NCI-H2029 (cell line): ENCODE measurements at places on chromosomes 2 and 18.

DNA sequence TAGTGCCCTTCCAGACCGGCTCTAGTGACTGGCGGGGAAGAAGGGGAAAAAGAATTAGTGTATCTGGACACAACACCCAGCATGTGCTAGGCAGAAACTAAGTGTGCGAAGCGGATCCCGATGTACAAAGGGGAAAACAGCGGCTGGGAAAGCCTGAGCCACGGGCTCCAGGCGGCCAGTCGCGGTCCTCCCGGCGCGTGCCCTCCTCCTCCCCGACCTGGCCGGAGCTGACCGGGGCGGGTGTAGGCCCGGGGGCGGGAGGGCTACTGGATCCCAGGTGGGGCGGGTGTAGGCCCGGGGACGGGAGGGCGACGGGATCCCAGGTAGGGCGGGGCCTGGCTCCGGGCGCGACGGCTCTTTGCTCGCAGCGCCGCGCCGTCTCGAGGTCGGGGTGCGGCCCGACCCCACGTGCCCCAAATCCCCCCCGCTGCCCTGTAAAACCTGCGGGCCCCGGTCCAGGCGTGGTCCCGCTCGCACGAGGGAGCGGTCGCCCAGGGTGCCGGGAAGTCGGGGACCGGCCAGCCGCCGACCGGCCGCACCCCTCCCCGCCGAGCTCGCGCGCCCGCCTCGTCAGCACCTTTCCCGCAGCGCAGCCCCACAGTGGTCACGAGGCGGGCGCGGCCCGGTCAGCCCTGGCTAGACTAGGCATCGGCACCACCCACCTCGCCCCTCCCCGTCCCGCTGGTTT lies 48.8 kb downstream of the C2orf42 start:
- no peak for DNase-seq

- DNase-seq = no peak
Observed at GRCh38 chr2:61946666-61947065, 41.2 kb downstream of the COMMD1 start.

DNA sequence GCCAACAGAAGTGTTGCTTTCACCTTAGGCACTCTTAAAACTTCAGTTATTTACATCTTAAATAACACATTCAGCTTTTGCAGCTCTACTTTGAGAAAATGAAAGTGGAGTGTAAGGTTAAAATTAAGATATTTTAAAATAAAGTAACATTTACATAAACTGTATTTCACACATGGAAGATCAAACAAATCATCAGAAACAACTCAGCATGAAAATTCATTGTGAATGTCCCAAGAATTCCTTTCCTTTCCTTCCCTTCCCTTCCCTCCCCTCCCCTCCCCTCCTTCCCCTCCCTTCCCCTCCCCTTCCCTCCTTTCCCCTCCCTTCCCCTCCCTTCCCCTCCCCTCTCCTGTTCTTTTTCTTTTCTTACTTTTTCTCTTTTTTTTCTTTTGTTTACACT lies 238.0 kb upstream of the DOK6 start:
- DNase-seq = no peak

DNA sequence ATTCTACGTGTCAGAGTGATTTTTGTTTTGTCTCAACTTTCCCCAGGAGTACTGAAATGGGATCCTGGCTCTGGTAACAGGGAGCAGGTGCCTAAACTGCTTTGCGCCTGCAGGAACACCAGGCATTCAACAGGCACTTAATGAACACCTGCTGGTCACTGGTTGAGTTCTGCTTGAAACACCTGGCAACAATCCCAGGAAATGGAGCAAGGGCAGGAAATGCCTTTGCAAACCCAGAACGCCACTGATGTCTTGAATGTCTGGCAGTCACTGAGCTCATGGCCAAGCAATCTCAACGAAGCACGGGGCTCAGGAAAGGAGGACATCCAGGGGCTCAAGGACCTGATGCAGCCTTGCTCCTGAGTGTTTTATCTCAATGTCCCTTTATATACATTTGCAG lies 360.0 kb upstream of the RAB6C start:
- peak; percentile 92 for DNase-seq

DNA sequence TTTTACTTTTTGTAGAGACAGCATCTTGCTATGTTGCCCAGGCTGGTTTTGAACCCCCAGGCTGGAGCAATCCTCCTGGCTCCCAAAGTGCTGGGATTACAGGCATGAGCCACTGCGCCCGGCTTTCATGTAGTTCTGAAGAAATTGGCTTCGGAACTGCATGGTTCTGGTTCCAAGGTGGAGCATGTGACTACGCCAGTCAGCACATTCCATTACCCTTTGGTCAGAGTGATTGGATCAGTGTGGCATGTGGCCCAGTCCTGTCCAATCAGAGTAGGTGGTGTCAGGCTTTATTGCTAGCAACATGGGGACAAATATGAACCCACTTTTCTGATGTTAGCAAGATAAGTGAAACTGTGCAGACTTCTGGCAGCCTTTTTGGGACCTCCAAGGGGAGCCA lies 16.3 kb upstream of the ATOH8 start:
- no peak for DNase-seq

- DNase-seq = no peak
Observed at GRCh38 chr2:85935746-85936208, 47.0 kb upstream of the ST3GAL5 start.

GRCh38 chr2:109067631-109068125 lies 61.3 kb upstream of the SH3RF3 start:
- no peak for DNase-seq

- DNase-seq = no peak
Observed at GRCh38 chr2:106577255-106577651, 90.1 kb downstream of the CD8B2 start.

GRCh38 chr18:44286049-44286448 lies 394.6 kb upstream of the SETBP1 start:
- DNase-seq = no peak

- DNase-seq = no peak
Observed at GRCh38 chr2:240995041-240996021, 3.1 kb upstream of the SNED1 start.

DNA sequence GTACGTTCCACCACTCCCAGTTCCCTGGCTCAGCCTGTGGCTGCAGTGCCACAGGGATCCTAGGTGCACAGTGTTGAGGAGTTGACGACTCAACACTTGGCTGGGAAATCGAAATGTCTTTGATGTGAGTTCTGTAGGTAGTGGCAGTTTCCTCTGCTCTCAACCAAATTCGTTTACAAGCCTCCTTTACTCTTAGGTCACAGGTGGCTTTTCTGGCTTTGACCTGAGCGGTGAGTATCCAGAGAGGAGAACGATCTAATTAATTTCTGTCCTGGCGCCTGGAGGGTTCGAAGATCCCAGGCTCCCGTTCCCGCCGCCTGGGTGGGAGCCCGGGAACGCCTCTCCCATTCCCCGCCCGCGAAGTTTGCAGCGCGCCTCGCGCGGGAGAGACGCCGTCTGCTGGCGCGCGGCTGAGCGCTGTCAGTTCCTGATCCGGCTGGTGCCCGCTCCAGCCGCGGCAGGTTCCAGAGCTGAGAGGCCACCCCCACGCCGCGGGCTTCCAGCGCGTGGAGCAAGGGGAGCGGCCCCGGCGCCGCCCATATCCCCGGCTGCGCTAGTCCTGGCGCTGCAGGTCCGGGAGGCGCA lies at the start of gene LAMA3:
Gene LAMA3 (plus strand): TSS at position 423 of the 585 bp plus-strand sequence. CDS start 231 bp downstream, outside the sequence.
- DNase-seq = no peak

DNA sequence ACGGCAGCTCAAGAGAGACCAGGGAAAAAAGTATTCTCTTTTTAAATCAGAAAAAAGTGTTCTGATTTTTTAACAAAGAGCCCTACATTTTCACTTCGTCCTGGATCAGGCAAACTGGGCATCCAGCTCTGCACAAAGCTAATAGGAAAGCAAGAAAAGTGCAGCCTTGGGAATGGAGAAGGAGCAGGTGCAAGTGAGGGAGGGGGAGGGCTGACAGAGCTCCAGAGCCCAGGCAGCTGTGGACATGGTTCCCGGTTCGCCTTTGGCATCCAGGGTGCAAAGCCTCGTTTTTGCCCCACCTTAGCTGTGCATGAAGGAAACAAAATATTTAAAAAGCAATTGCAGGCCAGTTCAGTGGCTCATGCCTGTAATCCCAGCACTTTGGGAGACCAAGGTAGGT lies 82.2 kb downstream of the FAM124B start:
- no peak for DNase-seq

DNA sequence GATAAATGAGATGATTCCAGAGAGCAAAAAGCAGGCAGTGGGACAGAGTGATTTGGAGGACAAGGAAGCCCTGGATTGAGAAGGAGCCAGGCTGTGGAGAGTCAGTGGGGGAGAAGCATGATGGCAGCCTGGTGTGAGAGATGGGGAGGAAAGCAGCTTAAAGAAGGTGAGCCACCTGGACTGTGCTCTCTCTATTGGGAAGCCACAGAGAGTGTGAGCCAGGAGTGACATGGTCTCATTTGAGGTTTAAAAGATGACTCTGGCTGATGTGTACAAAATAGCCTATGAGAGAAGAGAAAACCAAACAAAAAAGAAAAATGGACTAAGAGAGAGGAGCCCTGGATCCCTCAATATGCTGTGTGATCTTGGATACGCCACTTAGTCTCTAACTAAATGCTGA lies 12.9 kb upstream of the EPAS1 start:
- no peak for DNase-seq

DNA sequence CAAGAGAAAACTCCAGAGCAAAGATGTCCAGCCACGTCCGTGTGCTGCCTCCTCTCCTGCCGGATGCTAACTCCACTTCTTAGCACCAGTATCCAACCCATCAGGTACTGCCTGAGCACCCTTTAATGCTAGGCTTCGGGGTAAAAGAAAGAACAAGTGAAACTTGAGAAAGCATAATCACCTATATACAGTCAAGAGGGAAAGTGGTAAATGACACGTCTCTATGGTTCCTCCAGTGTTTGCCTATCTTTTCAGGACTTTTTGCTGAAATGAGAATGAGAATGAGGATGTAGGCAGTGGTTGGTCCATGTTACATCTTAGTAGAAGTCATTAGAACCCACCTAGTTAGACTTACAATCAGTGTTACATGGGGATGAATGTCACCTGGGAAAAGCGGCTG lies 47.9 kb downstream of the EPHA4 start:
- DNase-seq = no peak

GRCh38 chr2:235566415-235566814 lies 72.6 kb downstream of the AGAP1 start:
- DNase-seq = no peak
